ENCODE measurements at places on chromosomes 2 and 18.

DNA sequence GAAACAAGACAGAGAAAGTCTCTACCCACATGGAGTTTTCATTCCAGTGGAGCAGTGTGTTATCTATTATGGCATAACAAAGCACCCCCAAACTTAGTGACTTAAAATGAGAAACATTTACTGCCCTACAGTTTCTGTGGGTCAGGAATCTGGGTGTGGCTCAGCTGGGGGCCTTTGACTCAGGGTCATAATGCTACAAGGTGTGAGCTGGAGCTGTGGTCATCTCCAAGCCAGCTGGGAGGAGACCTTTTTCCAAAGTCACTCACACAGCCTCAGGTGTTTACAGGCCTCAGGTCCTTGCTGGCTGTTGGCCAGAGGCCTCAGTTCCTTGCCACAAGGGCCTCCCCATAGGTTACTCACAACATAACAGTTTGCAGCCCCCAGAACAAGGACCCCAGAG, 169.2 kb downstream of the ETAA1 start:
- DNase-seq, result no peak

DNA sequence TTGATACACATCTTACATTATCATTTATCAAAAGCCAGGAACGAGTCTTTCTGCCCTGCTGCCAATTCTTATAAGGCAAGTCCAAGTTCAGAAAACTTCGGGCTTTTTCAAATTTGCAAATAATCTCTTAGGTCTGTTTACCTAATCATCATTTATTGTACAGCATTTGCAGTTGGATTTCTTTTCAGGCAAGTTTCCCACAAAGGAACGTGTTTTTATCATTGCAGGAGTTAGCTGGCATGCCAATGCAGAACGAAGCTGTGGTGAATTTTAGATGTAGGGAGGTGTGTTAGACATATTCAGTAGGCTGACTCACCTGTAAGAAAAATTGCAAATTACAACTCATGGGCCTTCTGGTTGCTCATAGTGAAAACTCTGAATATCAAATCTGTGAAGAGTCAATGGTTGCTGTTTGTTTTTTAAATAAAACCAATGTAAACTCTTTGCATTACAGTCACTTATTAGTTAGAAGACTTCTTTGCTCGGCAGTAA, 209.6 kb downstream of the SRBD1 start:
- DNase-seq, result no peak

GRCh38 chr2:10211844-10212422, 89.4 kb downstream of the RRM2 start:
- DNase-seq, result no peak

- DNase-seq, result no peak
These were observed 305.7 kb upstream of the SETBP1 start for GRCh38 chr18:44374966-44375365.

GRCh38 chr2:8437949-8438400, 243.9 kb upstream of the ID2 start:
- no peak for DNase-seq

DNA sequence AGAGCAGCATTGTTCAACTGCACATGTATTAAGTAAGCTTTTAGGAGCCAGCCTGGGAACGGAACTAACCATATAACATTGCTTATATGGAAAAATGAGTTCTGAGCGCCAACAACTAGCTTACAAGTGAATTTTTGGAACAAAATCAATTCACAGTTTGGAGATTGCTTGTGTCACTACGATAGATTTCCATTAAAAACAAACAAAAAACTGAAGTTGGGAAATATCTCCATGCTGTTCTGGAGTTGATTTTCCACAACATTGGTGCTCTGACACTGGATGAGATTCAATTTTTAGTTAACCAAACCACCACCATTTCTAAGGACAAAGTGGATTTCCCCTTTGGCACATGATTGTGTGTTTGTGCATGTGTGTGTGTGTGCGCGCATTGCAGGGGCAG, 56.9 kb upstream of the ZNF397 start:
- DNase-seq, result no peak

DNA sequence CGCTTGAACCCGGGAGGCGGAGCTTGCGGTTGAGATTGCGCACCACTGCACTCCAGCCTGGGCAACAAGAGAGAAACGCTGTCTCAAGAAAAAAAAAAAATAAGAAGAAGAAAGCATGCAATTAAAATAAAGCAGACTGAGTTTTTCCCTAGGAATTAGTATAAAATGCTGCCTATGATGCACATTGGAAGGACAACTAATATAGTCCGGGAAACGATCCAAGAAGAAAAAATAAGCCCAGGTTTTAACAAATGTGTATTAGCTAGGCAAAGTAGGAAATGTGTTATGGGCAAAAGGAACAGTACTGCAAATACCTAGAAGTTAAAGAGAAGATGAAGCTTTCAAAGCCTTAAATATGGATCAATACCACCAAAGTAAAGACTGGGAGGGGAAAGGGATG, 64.0 kb downstream of the SPIRE1 start:
- DNase-seq, result no peak

- no peak for DNase-seq
These were observed 21.6 kb downstream of the CPSF3 start for GRCh38 chr2:9445089-9445488.

DNA sequence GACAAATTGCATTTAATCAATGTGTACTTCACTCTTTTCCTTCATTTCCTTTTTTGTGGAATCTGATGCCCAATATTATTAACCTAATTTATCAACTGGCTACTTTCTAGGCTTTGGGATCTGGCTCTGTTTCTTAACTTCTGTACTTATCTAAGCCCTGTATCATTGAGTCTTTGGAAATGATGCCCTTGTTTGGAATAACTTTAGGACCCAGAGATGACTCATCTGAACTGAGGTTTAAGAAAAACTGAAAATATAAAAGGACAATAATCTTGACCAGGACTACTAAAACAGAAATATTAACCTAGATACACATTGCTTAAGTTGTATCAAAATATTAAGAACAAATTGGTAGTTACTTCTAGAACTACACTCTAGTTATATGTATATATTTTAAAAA, 600.8 kb downstream of the CPS1 start:
- no peak for DNase-seq

- DNase-seq, result no peak
These were observed 83.8 kb upstream of the TFCP2L1 start for GRCh38 chr2:121368836-121369235.

DNA sequence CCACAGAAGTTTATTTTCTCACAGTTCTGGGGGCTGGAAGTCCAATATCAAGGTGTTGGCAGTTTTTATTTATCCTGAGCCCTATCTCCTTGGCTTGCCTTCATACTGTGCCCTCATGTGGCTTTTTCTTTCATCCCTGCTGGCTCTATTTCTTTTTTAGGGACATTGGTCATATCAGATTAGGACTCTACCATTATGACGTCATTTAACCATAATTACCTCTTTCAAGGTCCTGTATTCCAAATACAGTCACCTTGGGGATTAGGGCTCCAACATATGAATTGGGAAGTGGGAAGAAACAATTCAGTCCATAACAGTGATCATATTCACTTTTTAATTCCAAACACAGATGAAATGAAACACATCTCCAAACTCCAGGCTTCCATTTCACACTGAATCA, 286.0 kb downstream of the SUCLG1 start:
- no peak for DNase-seq

- DNase-seq, result no peak
These were observed 22.2 kb upstream of the IL1RN start for GRCh38 chr2:113105047-113105785.

- DNase-seq, result no peak
These were observed 7.6 kb upstream of the BOK start for GRCh38 chr2:241550616-241551580.

DNA sequence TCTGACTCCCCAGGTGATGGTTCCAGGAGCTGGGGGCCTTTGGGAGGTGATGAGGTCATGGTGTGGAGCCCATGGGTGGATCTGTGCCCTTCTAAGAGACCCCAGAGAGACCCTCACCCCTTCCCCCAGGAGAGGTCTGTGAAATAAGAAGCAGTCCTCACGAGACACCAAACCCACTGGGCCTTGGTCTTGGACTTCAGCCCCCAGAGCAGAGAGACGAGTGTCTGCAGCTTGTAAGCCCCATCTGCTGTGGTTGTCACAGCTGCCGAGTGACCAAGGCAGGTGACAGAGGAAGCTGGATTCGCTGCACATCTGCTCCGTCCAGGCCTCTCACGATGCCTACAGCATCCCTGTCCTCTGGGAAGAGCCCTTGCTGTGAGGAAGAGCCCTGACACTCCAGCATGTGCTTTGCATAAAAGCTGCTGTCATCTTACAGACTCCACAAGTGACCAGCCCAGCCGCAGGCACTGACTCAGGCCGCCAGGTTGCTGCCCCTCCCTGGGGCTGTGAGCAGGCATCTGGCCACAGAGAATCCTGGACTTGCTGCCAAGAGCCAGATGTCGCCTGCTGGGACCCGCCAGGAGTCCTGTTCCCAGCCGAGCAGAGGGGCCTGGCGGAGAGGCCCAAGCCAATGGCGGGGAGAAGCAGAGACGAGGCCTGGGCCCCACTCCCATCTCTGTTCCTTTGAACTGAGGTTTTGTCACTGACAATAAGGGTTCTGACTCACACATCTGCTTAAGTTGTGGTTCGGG, 150.8 kb downstream of the PXDN start:
- no peak for DNase-seq

DNA sequence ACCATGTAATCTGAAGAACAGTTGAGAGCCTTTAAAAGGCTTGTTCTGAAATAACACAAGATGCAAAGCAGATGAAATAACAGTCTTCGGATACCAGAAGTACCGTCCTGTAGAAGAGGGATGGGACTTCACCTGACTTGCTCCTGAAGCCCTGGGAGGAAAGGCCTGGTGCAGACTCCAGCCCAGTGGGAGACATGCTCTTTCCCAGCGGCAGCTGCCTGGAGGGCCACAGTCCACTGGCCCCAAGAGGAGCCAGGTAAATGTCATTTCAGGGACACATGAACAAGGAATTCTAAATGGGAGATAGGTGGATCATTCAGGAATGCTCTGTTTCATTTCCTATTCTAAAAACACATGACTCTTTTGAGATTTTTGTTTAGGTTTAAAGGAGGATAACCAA, 22.6 kb upstream of the CHN1 start:
- no peak for DNase-seq

DNA sequence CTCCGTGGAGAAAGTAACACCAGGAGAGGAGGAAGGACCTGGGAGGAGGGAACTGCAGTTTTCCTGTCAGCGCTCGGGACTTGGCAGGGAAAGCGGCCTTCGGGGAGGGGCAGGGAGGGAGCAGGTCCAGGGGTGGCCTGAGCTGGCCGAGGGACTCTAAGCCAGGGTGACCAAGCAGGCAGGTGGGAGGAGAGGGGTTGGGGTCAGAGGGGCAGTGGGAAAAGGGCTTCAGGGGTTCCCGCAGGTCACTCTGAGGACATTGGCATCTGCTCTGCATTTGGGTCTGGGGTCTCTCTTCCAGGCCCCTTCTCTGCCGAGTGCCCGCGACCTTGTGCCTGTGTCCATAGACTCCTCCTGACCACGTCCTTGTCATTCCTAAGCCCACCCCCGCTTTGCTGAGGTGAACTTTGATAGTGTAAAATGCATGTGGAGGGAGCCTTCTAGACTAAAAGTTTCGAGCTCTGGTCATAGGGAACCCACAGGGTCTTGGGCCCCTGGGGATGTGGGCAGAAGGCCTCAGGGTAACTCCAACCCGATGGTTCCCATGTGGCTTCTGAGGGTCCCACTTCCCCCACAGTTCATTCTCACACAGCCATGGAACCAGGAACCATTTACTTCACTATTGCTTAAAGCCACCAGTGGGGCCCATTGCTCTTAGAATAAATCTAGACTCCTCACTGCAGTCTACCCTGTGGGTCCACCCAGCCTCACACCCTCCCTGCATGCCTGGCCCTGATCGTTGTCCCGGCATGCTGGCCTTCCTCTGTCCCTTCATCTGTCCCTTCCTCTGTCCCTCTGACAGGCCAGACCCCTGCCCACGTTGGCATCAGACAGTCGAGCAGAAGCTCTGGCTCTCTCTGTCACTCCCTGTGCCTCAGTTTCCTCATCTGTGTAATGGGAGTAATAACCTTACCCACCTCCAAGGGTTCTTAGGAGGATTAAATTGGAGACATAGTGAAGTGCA, 229.2 kb downstream of the SEPTIN10 start:
- no peak for DNase-seq

- DNase-seq, result no peak
These were observed 404.8 kb downstream of the MEIS1 start for GRCh38 chr2:66839551-66840320.

Measured in activated T-helper 1 cell treated with anti-CD3 and anti-CD28 coated beads, Interleukin-2, amount 50 U/mL, for 16 hours (primary cell).